ENCODE measurements at places on chromosomes 1 and 21.

DNA sequence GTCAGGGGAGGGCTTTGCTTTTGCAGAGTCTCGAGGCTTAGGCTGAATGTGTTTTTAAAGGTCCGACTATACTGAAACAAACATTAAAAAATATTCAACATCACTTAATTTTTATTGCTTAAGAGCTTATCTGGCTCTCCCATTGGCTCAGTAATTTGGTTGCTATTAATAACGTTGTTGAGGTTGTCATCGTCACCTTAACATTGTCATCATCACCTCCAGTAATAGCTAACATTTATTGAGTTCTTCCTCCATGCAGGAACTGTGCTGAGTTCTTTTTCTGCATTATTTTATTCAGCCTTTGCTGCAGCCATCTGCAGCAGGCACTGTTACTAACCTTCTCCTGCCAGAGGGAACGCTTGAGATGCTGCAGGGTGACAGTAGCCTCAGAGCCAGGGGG lies 40.1 kb downstream of the ADARB1 start:
- no peak for DNase-seq

- no peak for DNase-seq
These were observed 5.8 kb upstream of the TGFB2 start for GRCh38 chr1:218339267-218339831.

- no peak for DNase-seq
These were observed 109.6 kb downstream of the VPS13D start for GRCh38 chr1:12339396-12339795.

DNA sequence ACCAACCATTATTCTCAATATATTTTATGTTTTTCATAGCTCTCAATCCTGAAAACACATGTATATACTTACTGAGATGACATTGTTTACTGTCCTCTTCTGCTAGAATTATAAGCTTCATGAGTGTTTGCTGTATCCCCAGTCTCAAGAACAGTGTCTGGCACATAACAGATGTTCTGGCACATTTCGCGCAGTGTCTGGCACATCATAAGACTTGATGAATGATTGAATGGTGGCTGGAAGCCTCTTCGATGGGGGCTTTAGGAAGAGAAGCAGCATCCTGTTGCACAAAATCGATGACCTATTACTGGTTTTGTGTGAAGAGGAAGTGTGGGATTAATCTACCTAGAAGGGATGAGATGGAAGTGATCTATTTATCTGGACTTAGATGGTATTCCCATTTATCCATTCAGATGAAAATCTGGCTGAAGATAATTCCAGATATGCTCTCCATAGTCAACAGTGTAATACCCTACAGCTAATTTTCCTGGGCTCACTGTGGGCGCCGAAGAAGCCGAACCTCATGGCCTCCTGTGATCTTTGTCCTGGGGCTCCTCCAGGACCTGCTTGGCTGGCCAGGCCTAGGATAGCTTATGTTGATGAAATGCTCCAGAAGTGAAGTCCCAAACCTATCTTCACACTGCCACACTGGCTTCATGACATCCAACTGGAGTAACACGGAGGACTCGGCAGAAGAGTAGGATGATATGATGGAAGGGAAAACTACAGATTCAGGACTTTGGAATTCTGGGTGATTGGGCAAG lies 26.5 kb downstream of the CD34 start:
- no peak for DNase-seq

DNA sequence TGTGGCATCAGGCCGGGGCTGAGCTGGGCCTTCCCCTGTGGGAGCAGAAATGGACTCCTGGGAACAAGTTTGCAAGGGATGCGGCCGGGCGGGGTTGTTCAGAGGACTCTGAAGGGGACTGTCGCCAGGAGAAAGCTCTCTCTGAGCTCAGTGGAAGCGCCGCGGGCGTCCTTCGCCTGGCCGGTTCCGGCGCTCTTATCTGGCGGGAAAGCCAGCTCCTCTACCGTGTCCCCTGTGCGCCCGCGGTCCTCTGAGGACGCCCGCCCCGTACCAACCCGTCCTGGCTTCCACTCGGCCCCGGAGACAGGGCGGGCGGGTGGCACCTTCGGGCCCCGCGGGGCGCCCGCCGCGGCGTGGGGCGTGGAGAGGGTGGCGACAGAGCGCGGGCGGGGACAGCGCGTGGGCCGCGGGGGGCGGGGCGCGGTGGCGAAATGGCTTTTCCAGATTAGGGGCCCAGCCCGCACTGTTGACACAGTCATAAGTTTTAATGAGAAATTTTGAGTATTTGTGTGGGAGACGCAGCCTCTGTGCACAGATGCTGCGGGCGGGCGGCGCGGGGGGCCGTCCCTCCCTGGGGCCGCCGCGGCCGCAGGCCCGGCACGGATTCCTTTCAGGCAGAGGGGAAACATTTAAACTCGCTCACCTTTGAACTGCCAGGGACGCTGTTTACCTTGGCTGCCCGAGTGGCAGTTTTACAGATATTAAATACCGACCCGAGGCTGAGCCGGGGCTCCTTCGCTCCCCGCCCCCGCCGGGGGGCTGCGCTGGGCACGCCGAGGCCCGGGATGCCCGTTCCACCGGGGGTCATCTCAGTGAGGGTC lies 70.2 kb downstream of the FOXD2 start:
- no peak for DNase-seq

DNA sequence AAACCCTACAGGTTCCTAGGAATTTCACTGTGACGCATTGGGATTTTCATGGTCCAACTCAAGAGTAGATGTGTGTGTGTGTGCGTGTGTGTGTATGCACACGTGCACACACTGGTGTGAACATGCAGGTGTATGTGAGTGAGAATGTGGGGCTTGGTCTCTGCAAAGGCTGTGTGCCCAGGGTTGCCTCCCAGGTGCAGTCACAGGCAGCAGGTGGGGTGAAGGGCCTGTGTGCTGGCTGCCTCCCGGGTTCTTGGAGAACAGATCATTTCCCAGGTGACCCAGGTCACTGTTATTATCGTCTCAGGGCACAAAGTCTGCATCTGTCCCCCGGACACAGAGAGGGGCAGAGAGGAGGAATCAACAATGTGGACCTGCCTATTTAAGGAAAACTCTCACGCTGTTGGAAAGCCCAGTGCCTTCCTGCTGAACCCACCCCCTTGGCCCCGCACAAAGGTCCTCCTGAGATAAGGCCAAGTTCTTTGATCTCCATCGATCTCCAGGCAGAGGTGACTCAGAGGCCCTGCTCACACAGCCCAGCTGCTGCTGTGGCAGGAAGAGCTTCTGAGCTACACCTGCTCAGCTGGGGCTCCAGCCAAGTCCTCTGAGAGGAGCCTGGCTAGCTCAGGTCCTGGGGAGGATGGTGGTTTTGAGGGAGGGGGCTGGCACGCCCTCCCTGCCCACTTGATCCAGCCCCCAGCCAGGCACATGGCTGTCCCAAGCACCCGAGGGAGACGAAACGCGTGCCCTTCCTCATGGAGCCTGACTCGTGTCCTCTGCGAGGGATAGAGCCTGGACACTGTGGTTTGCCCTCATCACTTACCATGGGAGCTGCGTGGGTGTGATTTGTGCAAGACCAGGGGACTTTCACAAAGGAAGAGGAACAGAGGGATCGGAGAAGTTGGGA lies 134.0 kb upstream of the ARHGEF16 start:
- no peak for DNase-seq

DNA sequence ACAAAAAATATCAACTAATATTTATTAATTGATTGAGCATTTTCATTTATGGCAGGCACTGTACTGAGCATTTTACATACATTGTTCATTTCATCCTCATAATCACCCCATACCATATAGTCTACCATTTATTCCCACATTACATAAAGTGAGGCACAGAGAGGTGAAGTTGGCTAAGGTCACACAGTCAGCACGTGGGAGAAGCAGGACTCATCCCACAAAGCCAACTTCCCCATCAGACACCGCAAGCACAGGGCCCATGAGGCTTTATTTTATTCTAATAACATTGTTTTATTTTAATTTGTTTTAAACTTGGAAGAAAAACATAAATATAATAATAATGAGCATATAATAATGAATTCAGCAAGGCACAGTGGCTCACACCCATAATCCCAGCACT lies 43.1 kb upstream of the CAPZB start:
- DNase-seq = no peak

DNA sequence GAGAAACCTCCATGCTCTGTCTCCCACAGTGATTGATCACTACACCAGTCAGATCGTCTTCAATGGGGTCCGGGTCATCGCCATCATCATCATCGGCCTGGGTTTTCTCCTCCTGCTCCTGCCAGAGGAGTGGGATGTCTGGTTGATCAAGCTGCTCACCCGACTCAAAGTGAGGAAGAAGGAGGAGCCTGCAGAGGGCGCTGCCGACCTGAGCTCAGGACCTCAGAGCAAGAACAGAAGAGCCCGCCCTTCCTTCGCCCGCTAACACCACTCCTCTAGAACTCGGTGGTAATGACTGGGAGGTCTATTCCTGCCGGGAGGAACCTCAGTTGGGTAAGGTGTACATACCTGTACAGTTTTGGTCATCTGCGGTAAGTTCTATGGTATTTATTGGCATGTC lies 50.3 kb upstream of the COA6 start:
- no peak for DNase-seq

- peak; percentile 63 for DNase-seq
These were observed 123.9 kb downstream of the CYYR1 start for GRCh38 chr21:26449161-26449560.

Measured in fibroblast of skin of left quadriceps (primary cell).